ENCODE measurements at places on chromosomes 2 and 18. TPM values are rescaled to one million over a fixed set of nuclear protein-coding genes. Genes with fewer than 3 reads are reported as not detected.

GRCh38 chr2:149427387-149427786 is 97.0 kb downstream of the LYPD6 start:
- no peak overlapping the region for H3K27ac ChIP-seq
- H3K36me3 ChIP-seq: no peaks in the 10 kb centered on the region
- H3K4me1 ChIP-seq: no peaks in the 10 kb centered on the region

GRCh38 chr2:235860871-235861270 is 307.3 kb downstream of the GBX2 start:
- no peak for DNase-seq
- no peak overlapping the region for H3K4me3 ChIP-seq
- H3K27me3 ChIP-seq: no peaks in the 10 kb centered on the region
- no peaks in the 10 kb centered on the region for H3K36me3 ChIP-seq
- no peaks in the 10 kb centered on the region for H3K4me1 ChIP-seq

GRCh38 chr2:16181062-16181740 is 240.9 kb downstream of the MYCN start:
- H3K4me3 ChIP-seq: no peak overlapping the region
- no peaks in the 10 kb centered on the region for H3K27me3 ChIP-seq
- no peak overlapping the region for H3K27ac ChIP-seq
- H3K36me3 ChIP-seq: no peaks in the 10 kb centered on the region
- no peak for DNase-seq

GRCh38 chr2:163417596-163418337 is 318.0 kb downstream of the FIGN start:
- no peak overlapping the region for H3K27ac ChIP-seq
- no peak for DNase-seq
- no peak overlapping the region for H3K4me3 ChIP-seq

- DNase-seq: no peak
- H3K4me3 ChIP-seq: no peak overlapping the region
Measured at GRCh38 chr2:64698177-64698643, 44.5 kb upstream of the SERTAD2 start.

GRCh38 chr2:44354761-44355160 is 6.5 kb downstream of the PREPL start:
- no peaks in the 10 kb centered on the region for H3K27me3 ChIP-seq
- DNase-seq: no peak
- no peak overlapping the region for H3K4me3 ChIP-seq
- H3K27ac ChIP-seq: no peak overlapping the region
- no peaks in the 10 kb centered on the region for H3K36me3 ChIP-seq

DNA sequence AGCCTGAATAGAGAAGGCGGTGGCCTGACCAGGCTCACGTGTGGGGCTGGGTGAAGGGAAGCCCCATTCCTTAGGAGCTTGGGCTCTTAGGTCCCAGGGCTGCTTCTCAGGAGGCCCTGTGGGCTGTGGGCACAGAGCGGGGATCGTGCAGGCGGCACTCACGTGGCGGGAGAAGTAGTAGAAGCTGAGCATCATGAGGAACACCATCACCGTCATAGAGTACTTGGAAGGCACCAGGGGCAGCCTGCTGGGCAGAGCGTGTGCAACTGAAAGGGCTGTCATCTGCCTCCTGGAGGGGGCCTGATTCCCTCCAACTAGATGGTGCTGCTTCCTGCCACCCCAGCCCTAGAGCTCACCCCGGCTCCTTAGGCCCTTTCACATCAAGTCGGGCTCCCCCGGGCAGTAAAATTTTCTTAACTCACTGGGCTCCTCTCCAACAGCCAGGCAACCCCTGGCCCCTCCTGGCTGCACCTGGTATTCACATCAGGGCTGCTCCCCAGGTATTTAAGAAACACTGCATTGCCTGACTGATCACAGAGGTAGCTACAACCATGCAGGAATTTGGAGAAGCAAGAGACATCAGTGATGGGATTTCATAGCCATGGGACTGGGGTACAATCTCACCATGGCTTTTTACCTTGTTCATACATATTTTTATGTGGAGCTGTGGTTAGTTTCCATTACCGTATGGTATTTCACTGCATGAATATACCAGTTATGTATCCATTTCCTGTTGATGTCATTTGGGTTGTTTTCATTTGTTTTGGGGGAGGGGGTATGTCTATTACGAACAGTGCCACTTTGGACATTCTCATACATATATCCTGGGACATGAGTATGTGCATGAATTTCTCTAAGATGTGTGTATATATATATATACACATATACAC is 32.9 kb downstream of the CENPO start:
- no peaks in the 10 kb centered on the region for H3K36me3 ChIP-seq
- H3K4me1 ChIP-seq: peaks cover 12% of the 10 kb centered on the region
- H3K27ac ChIP-seq: no peak overlapping the region
- H3K4me3 ChIP-seq: no peak overlapping the region
- no peak for DNase-seq

DNA sequence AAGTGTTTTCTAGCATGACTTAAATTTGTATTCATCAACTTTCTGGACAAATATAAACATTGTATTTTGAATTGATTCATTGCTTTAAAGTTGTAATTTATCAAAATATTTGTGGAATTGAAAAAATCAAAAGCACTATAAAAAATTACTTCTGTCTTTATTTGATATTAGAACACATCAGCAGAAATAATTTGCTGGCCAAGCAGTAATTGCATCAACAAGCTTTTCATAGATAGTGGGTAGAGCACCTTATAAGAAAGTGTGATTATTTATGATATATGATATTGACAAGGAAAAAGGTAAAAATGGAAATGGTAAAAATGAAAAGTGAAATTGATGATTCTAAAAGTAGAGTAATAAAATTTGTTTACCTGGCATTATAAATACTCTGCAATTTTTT is 861.1 kb downstream of the CPS1 start:
- no peak for DNase-seq
- H3K4me1 ChIP-seq: no peaks in the 10 kb centered on the region
- no peak overlapping the region for H3K27ac ChIP-seq
- no peak overlapping the region for H3K4me3 ChIP-seq

DNA sequence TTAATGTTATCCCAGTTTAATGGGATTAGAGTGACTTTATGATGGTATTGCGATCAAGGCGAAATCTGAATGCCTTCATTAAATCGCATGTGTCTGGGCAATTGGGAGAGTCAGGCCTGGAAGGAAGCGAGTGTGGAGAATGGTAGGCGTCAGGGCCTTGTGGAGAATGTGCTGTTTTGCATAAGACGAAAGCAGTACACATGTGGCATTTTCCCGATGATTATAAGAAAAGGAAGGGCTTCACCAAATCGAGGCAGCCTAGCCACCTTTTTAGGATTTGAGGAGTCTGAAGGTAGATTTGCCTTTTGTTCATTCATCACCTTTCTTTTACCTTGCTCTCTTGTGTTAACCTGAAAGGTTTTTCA is 1.0 kb downstream of the ZNF532 start:
- peaks cover 76% of the 10 kb centered on the region for H3K4me1 ChIP-seq
- no peak overlapping the region for H3K4me3 ChIP-seq
- H3K27ac ChIP-seq: no peak overlapping the region
- peaks cover 6% of the 10 kb centered on the region for H3K36me3 ChIP-seq
- H3K27me3 ChIP-seq: no peaks in the 10 kb centered on the region

DNA sequence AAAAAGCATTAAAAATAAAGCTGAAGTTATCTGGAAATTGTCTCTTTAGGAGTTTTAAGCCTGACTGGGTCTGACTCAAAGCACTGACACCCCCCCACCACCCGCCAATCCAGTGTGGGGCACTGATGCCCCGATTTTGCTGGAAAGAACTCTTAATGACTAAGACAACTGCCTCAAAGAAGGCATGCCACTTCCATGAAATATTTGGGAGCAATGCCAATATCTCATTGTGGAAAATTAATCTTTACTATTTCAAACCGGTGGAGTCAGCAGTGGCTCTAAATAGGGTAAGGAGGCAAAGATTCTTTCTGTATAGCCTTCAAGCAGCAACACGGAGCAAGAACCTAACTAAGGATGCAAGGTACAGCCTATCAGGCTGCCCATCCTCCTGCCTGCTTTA is 4.5 kb downstream of the FKBP7 start:
- no peak overlapping the region for H3K27ac ChIP-seq
- no peak for DNase-seq
- H3K4me3 ChIP-seq: no peak overlapping the region
- H3K36me3 ChIP-seq: peaks cover 7% of the 10 kb centered on the region

GRCh38 chr2:199228887-199229819 is 228.6 kb downstream of the SATB2 start:
- no peaks in the 10 kb centered on the region for H3K36me3 ChIP-seq
- DNase-seq: no peak
- H3K27me3 ChIP-seq: no peaks in the 10 kb centered on the region
- no peak overlapping the region for H3K4me3 ChIP-seq
- H3K4me1 ChIP-seq: no peaks in the 10 kb centered on the region
- H3K27ac ChIP-seq: no peak overlapping the region

- H3K27me3 ChIP-seq: no peaks in the 10 kb centered on the region
- no peak overlapping the region for H3K27ac ChIP-seq
- no peak overlapping the region for H3K4me3 ChIP-seq
- DNase-seq: no peak
- peaks cover 8% of the 10 kb centered on the region for H3K4me1 ChIP-seq
Measured at GRCh38 chr18:74831571-74832250, 234.0 kb downstream of the ZNF407 start.

DNA sequence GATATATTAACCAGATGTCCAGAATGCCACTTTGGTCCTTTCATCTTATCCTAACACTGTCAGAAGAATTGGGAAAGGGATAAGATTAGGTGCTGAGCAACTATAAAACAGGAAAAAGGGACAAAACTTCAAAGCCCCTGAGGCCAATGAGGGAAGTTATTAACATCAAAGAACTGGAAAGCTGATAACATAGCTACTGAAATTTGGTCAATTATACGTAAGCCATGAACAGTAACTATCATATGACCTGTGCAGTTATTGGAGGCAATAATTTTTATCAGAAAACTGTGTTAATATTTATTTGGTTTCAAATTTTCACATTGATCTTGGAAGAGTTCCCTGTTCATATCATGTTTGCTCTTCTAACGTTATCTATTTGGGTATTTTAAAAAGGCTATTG is 2.6 kb upstream of the REG3A start:
- no peaks in the 10 kb centered on the region for H3K36me3 ChIP-seq
- H3K27me3 ChIP-seq: no peaks in the 10 kb centered on the region
- DNase-seq: no peak
- peaks cover 7% of the 10 kb centered on the region for H3K4me1 ChIP-seq
- no peak overlapping the region for H3K27ac ChIP-seq
- no peak overlapping the region for H3K4me3 ChIP-seq

- peak overlapping the region; percentile 49 for H3K27ac ChIP-seq
- H3K27me3 ChIP-seq: no peaks in the 10 kb centered on the region
- H3K4me1 ChIP-seq: peaks cover 14% of the 10 kb centered on the region
- H3K36me3 ChIP-seq: no peaks in the 10 kb centered on the region
- no peak overlapping the region for H3K4me3 ChIP-seq
Measured at GRCh38 chr2:216713691-216714336, 18.5 kb upstream of the IGFBP5 start.

DNA sequence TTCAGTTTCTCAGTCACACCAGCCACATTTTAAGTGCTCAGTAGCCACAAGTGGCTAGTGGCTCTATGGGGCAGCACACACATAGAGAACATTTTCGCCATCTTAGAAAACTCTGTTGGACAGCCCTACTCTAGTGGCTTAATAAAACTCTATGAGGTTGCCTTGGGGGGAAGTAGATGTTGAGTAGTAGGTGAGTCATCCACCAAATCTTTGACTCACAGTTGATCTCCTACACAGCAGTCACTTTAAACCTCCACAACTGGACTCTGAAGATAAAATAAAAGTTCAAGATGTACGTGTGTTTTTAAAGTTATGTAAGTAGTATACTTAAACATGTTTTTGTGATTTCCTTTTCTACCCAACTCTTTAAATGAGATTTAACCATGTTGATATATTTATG is 379.0 kb downstream of the SETBP1 start:
- no peaks in the 10 kb centered on the region for H3K4me1 ChIP-seq
- H3K27me3 ChIP-seq: no peaks in the 10 kb centered on the region
- no peak for DNase-seq
- H3K27ac ChIP-seq: no peak overlapping the region

GRCh38 chr2:171943869-171944268 is 21.6 kb downstream of the HAT1 start:
- H3K36me3 ChIP-seq: no peaks in the 10 kb centered on the region
- H3K4me3 ChIP-seq: no peak overlapping the region
- H3K27me3 ChIP-seq: no peaks in the 10 kb centered on the region
- H3K4me1 ChIP-seq: no peaks in the 10 kb centered on the region

DNA sequence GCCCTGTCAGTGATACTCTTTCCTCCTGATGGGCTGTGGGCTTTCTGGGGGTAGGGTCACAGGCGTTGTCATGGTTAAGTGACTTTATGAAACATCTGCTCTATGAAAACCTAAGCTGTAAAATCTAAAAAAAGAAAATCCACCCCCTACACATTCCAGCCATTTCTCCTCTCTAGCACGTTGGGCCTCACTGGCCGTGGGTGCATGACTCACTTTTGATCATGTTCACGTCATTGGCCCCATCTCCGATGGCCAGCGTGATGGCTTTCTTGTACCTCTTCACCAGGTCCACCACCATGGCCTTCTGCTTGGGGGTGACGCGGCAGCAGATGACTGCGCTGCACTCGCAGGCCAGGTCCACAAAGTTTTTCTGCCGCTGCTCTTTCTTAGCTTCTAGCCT is 39.3 kb upstream of the NARS1 start:
- H3K27ac ChIP-seq: peak overlapping the region; percentile 71
- no peak for DNase-seq
- H3K4me1 ChIP-seq: peaks cover 7% of the 10 kb centered on the region
- H3K4me3 ChIP-seq: no peak overlapping the region

DNA sequence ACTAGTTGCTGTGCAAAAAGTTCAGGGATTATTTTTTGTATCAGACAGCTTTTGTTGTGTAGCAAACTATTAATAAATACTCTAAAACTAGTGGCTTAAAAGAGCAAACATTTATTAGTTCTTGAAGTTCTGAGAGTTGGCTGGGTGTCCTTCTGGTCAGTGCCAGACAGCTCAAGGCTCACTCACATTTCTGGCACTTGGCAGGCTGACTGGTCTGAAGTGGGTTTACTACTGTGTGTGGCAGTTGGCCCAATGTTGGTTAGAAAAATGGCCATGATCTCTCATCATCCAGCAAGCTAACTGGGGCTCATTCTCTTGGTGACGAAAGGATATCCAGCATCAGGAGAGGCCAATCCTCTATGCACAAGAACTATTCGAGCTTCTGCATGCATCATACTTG is 71.4 kb upstream of the ZNF385B start:
- H3K4me1 ChIP-seq: no peaks in the 10 kb centered on the region
- no peak overlapping the region for H3K27ac ChIP-seq
- no peaks in the 10 kb centered on the region for H3K27me3 ChIP-seq
- DNase-seq: no peak

GRCh38 chr18:34661464-34662087 is 48.5 kb upstream of the DTNA start:
- no peaks in the 10 kb centered on the region for H3K36me3 ChIP-seq
- H3K27ac ChIP-seq: peak overlapping the region; percentile 4
- peaks cover 26% of the 10 kb centered on the region for H3K4me1 ChIP-seq
- no peak overlapping the region for H3K4me3 ChIP-seq
- DNase-seq: peak; percentile 61

The ANKZF1 gene
- 142 TPM for total RNA-seq

The ABCG8 gene
- 1.1 TPM for total RNA-seq

The UBXN4 gene
- 296 TPM for total RNA-seq

The TNFRSF11A gene
- total RNA-seq: 0.45 TPM

The CENPA gene
- total RNA-seq: 2.0 TPM

The IL36RN gene
- not detected for total RNA-seq

Measured in stomach (tissue), 19 donors.